ENCODE measurements at places on chromosomes 16 and 17.

- DNase-seq = no peak
These were observed 27.8 kb downstream of the CASKIN2 start for GRCh38 chr17:75487351-75488070.

DNA sequence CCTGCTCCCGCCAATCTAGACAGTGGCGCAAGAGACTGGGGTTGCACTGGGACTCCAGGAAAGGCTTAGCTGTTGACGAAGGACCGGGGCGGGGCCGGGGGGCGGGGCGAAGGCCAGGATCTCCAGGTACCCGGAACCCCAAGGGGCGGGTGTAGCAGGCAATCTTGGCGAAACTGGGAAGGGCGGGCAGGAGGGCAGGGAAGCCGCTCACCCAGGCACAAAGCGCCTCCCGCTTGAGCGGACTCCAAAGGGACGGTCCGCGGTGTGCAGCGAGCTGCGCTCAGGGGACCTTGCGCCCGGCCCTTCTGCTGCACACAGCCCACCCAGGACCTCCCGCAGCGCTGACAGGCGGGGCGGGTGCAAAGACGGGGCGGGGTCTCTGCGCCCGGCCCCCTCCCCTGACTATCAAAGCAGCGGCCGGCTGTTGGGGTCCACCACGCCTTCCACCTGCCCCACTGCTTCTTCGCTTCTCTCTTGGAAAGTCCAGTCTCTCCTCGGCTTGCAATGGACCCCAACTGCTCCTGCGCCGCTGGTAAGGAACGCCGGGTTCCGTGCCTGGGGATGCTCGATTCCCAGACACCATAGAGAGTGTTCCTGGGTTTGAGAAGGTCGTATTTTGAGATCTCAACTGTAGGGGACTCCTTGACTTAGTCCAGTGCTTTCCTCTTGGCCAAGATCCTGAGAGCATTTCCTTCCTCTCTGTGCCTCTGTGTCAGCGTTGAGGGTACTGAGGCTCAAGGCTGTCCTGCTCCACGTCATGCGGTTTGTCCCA lies at the start of gene MT1F:
Gene MT1F (plus strand): TSS at position 405 of the 772 bp plus-strand sequence. CDS start 100 bp downstream, at position 505.
- peak; percentile 63 for DNase-seq

DNA sequence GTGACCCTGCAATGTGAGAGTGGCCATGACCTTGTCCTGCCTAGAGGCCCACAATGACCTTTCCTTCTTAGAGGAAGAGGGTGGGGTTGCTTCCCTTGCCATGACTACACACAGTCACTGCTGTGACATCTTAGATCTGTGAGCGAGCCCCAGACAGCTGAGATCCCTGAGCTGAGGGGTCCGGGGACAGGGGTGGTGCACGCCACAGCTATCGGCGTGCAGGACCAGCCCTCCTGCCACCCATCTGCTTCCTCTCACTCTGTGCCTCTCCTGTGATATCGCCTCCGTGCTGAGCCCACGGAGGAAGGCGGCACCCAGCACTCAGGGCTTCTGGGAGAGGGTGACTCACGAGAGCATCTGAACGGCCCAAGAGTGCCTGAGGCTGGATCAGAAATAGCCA lies 35.2 kb downstream of the KIAA0513 start:
- no peak for DNase-seq

GRCh38 chr16:28845761-28846079 lies 428 bp downstream of the TUFM start:
- no peak for DNase-seq

GRCh38 chr16:1572673-1573072 lies 39.2 kb downstream of the IFT140 start:
- DNase-seq = no peak

DNA sequence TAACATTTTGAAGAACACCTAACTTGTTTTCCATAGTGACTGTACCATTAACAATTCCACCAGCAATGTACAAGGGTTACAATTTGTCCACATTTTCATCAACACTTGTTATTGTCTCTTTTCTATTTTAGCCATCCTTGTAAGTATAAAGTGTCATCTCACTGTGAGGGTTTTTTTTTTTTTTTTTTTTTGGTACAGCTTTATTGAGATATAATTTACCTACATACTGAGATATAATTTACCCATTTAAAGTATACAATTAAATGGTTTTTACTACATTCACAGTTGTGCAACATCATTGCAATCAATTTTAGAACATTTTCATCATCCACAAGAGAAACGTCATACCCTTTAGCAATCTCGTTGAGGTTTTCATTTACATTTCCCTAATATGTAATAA lies 17.9 kb upstream of the TMIGD1 start:
- DNase-seq = no peak

DNA sequence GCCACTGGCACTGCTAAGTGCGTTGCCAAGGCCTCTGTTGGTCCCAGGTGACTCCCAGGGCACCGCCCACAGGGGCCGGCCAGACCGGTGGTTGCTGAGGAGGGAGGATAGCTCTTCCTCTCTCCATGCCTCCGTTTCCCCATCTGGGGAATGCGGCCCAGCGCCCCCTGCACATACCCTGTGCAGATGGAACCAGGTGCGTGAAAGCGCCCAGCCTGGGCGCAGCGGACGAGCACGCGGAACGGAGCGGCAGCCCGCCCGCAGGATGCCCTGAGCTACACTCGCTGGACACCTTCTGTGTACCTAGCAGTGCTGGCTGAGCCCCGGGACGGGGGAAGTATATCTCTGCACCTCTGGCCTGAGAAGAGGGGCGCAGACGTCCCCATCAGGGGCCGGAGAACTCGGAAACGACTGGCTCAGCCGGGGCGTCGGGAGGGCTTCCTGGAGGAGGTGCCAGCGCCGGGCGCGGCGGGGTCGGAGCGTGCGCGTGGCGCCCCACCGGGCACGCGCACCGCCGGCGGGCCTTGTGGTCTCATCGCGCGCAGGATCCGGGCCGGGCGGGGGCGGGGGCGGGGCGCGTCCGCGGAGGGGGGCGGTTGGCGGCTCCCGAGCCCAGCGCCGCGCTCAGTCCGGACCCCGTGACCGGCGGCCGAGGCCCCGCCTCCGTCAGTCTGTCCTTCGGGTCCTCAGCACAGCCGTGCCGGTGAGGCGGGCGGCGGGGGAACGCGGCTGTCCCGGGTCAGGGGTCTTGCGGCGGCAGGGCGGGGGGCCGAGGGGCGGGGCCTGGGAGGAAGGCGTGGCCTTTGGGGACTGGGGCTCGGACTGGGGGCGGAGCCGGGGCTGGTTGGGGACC lies at the start of the genes CCDC78 and HAGHL:
Gene CCDC78 (minus strand): TSS at position 6 of the 853 bp plus-strand sequence. CDS start 76 bp downstream, outside the sequence.
Gene HAGHL (plus strand): TSS at position 669 of the 853 bp plus-strand sequence. CDS start 404 bp downstream, outside the sequence.
- peak; percentile 45 for DNase-seq

GRCh38 chr16:9002042-9002441 lies 38.3 kb upstream of the USP7 start:
- no peak for DNase-seq

DNA sequence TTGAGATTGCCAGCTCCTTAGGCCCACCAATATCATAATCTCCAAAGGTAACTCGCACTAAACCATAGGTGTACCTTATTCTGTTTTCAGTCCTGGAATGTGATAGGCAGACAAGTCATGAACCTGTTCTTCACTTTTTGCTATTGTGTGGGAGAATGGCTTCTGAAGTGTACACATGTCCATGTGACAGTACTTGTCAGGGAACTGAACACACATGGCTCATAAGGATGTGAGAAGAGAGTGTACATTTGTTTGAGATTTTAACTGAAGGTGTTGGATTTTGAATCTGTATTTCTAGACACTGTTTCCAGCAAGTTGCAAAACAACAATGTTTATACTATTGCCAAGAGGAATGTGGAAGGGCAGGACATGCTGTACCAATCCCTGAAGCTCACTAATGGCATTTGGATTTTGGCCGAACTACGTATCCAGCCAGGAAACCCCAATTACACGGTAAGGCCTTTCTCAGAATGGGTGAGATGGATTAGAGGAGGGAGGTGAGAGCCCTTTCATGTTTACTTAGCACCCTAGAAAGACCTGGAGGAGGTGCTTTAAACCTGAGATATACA lies 14.5 kb upstream of the RASL10B start:
- no peak for DNase-seq

GRCh38 chr17:63634163-63634562 lies 11.9 kb downstream of the MAP3K3 start:
- no peak for DNase-seq

DNA sequence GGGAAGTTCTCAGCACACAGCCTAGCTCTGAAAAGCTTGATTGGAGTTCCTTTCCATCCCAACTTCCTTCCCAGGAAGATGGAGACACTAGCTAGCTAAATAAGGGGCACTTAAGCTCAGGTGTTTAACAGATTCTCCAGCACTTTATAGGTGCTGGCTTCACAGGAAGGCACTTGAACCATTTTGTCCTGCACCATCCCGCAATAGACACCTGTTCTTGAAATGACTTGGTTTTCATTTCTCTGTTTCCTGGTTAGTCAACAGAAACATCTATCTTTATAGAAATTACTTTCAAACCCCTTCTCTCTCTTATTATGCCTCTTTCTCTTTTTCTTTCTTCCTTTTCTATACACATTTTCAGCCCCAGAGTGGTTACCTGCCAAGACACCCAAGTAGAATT lies 409.9 kb upstream of the ZFHX3 start:
- DNase-seq = no peak

GRCh38 chr17:81200695-81201580 lies 21.8 kb downstream of the CEP131 start:
- no peak for DNase-seq

- no peak for DNase-seq
These were observed 24.2 kb downstream of the NSMCE1 start for GRCh38 chr16:27244363-27244755.

GRCh38 chr17:69492410-69493071 lies 78.0 kb downstream of the MAP2K6 start:
- no peak for DNase-seq

DNA sequence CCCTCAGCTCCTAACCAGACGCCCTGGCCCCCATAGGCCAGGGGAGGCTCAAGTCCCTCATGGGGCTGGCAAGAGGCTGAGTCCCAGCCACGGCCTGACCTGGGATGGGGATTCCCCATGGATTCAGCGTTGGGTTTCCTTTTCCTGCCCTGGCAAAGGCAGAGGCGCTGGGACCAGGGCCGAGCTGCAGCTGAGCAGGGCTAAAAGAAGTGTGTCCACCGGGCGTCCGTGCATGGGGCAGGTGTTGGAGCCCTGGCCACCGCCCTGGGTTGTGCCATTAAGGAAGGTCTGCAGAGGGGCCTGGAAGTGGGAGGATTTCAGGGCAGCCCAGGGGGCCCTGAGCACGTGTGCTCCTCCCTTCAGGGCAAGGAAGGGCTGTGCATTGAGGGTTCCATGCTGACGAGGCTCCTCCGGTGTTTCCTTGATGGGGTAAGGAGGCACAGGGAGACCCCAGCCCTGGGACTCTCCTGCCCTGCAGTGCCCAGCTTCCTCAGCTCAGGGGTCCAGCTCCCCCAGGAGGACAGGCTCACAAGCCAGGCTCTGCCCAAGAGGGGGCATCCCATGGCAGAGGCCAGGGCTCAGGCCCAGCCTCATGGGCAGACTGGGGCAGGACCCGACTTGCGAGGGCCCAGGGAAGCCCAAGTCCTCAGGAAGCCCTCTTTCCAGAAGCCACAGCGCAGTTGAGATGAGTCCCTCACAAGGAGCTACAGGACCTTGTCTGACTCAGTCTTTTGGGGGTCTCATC lies 10.1 kb downstream of the TBC1D26 start:
- DNase-seq = no peak

GRCh38 chr16:87329436-87330256 lies 12.5 kb upstream of the C16orf95 start:
- DNase-seq = no peak

DNA sequence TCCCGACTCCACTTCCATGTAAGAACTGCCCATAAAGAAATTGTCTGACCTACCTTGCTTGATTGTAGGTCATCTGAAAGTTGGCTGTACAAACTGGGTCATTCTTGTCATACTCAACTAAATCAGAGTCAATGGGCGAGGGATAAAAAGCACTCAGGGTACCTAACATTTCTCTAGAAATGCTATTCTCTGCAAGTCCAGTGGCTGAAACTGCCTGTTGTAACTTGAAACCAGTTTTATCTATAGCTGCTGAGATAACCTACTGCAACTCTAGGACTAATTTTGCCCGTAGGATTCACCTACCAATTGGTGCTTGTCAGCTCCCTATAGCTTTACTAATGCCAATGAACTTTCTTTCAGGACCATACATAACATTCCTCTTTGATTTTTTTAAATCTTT lies 100.1 kb upstream of the GRIN2A start:
- DNase-seq = no peak

GRCh38 chr17:62057696-62058095 lies 7.4 kb downstream of the MED13 start:
- DNase-seq = no peak

DNA sequence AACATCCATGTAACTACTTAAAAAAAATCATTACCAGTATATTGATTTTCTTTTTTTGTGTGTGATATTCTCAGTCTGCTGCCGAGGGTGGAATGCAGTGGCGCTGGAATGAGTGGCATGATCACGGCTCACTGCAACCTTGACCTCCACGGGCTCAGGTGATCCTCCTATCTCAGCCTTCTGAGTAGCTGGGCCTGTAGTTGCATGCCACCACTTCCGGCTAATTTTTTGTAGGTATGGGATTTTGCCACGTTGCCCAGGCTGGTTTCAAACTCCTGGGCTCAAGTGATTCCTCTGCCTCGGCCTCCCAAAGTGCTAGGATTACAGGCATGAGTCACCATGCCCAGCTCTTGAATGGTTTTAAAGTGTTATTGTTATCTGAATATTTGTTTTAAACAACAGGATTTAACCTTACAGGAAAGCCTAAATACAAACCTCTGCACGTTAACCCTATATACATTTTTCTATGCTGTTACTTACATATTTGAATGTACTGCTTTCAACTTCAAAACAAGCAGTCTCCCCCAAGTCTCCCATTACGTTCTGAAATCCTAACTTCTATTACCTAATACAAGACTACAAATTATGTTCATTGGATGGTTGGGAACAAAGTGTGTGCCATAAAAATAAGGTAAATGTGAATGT lies 61.7 kb downstream of the KPNA2 start:
- no peak for DNase-seq

- no peak for DNase-seq
These were observed 148.1 kb downstream of the KCNJ2 start for GRCh38 chr17:70317421-70317820.

DNA sequence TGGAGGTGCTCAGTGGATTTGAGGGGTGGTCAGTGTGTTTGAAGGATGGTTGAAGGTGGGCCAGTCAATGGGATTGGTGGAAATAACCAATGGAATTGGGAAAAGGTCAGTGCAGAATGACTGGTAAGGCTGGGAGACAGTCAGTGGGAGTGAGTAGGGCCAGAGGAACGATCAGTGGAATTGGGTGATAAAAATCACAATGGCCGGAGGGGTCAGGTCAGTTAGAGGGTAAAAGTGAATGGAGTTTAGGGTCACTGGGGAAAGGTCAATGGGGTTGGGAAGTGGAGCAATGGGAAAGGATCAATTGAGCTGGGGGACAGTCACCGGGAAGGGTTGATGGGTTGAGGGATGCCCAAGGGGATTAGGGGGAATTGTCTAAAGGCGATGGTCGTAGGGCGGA lies 11.0 kb upstream of the RAB5C start:
- DNase-seq = no peak

DNA sequence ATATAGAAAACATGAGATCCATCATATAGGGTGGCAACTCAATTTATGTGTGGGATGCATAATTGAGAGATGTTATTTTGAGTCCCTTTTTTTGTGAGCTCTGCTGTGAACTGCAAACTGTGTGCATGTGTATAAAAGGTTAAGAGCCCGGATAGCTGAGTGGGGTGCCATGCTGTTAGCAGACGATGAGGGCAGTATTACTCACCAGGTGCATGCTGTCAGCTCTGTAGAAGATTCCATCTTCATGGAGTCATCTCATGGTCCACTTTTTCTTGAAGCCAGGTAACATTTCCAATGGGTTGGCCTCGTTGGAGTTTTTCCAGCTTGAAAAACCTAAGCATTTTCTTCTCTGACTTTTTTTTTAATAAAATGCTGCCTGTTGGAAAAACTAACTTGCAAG lies 43.0 kb upstream of the RHBDL3 start:
- DNase-seq = no peak

- no peak for DNase-seq
These were observed 18.0 kb downstream of the KLHDC4 start for GRCh38 chr16:87747626-87748414.

- DNase-seq = no peak
These were observed 28.4 kb downstream of the BAHCC1 start for GRCh38 chr17:81423698-81424071.

Measured in stimulated activated CD4-positive, alpha-beta T cell treated with anti-CD3 and anti-CD28 coated beads, Interleukin-15, amount 100 ng/mL, for 1 hour (primary cell).